Dermis microvascular lymphatic vessel endothelial cell (primary cell): ENCODE measurements at places on chromosomes 3 and 15. TPM values are rescaled to one million over a fixed set of nuclear protein-coding genes. Genes with fewer than 3 reads are reported as not detected.

Gene GOLGA8T
- under 0.01 and 0.13 TPM in 2 replicates for total RNA-seq

Gene HGD
- total RNA-seq: 0.26 TPM in 1 of 2 replicates, not detected in the other

- DNase-seq: no peak
Measured at GRCh38 chr3:22795917-22796316, 407.2 kb upstream of the UBE2E2 start.

DNA sequence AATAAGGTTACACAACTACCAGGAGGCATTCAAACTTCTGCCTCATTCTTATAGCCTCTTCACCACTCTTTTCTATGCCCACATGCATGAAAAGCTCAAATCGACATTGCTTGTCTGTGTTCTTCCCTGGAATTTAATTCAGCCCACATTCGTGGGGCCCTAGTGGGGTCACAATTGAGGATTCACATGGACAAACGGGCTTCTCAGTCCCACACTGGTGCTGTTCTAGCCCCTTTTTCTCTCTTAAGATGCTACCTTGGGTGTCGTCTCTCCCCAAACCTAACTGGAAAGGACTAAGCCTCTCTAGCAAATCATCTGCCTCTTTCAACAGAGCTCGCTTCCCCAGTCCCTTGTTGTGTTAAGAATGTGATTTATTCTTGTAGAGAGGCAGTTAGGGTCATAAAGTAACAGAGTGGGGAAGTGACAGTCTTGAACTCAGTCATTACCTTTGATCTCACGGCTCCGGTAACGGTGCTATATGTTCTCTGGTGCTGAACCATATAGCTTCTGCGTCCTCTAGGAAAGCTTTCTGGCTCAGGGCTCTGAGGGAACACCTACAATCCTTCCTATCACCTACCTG is 4.9 kb downstream of the LPP start:
- no peak for DNase-seq

- DNase-seq: no peak
Measured at GRCh38 chr3:105440113-105440512, 73.4 kb downstream of the ALCAM start.

Gene PRICKLE2
- total RNA-seq: 1.8 and 2.8 TPM in 2 replicates

Gene LRRC3B
- not detected in 2 replicates for total RNA-seq

- DNase-seq: peak; percentile 98
Measured at GRCh38 chr15:60605879-60606307, 127.0 kb upstream of the ICE2 start.

DNA sequence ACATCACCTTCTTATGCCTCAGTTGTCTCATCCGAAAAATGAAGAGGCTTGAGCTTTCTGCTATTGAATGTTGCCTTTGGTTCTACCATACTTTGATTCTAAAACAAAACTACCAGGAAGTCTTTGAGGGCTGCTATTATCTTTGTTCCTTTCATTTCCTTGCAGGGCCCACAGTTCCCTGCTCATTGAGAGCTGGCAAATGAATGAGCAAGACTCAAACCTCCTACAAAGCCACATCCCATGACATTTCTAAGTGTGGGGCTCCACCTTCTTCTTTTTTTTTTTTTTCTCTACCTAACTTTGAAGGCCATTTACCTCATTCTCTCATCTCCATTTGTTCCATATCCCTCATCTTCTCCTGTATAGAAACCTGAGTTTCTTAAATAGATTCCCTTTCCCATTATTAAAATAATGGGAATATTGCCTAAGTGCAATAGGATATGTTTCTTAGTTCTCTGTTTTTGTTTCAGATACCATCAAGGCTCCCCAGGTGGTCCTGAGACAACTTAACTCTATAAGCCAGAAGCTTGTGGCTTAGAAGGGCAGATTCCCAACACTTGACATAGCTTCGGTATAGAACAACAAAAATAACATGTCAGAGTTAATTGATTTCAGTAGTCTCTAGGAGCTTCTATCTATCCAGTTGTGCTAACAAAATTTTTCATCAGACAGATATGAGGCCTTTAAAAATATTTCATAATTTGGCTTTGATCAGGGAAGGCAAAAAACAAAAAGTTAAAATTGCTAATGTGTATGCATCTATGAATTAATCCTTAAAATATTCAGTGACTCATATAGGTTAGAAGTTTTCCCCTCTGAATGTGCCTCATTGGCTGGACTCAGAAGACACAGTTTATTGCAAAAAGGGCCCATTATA is 951.6 kb downstream of the TUSC7 start:
- no peak for DNase-seq

- no peak for DNase-seq
Measured at GRCh38 chr3:182650568-182651128, 142.7 kb upstream of the ATP11B start.

Gene FYCO1
- total RNA-seq: 8.3 and 14.4 TPM in 2 replicates

DNA sequence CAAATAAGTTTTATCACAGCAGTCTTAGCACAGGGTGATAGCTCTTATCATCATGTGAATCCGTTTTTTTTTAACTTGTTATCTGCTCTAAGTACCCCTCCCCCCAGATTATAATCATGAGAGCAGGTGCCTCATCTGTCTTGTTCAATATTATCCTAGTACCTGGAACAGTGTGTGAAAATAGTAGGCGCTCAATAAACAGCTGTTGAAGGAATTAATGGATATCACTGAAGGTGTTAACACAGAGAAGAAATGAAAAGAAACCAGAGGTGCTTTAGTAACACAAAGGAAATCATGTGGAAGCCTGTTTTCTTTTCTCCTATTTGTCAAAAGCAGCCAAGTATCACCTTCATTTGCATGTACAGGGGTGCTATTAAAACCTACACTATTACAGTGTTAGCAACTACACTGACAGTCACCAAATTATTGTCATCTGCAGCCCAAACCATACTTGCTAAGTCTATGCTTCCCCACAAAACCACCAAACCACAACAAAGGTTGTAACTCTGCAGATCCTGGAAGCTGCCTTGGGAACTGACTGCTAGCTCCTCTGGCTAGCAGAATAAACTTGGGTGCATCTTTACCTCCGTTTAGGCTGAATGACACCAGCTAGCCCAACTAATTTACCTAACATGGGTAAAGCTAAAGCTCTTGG is 2.9 kb downstream of the XPC start:
- no peak for DNase-seq

DNA sequence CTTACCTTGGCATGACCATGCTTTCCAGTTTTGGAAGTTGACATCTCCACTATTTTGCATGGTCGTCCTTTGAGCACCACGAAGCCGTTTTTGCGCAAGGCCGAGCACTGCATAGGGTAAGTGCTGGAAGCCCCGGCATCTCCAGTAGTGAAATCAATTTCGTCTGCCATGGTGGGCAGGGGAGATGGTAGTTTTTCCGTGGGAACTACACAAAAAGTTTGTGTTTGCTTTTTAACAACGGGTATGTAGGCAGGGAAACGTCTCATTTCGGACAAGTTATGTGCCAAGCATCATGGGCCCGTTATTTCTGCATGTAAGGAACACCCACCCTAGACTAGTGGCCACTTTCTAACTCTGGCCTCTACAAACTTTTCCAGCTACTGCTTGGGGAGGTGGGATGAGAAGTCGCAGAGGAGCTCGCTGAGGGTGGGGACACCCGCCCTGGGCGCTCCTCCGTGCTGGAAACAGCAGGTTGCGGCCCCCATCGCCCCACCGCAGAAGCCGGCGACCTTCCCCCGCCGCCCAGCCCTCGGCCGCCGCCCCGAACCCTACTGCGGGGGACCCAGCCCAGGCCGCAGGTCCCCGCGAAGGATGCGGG is 701 bp downstream of the EIF5A2 start:
- DNase-seq: no peak

GRCh38 chr3:81048058-81048665 is 713.3 kb downstream of the GBE1 start:
- no peak for DNase-seq

Gene CLDN16
- not detected in 2 replicates for total RNA-seq

DNA sequence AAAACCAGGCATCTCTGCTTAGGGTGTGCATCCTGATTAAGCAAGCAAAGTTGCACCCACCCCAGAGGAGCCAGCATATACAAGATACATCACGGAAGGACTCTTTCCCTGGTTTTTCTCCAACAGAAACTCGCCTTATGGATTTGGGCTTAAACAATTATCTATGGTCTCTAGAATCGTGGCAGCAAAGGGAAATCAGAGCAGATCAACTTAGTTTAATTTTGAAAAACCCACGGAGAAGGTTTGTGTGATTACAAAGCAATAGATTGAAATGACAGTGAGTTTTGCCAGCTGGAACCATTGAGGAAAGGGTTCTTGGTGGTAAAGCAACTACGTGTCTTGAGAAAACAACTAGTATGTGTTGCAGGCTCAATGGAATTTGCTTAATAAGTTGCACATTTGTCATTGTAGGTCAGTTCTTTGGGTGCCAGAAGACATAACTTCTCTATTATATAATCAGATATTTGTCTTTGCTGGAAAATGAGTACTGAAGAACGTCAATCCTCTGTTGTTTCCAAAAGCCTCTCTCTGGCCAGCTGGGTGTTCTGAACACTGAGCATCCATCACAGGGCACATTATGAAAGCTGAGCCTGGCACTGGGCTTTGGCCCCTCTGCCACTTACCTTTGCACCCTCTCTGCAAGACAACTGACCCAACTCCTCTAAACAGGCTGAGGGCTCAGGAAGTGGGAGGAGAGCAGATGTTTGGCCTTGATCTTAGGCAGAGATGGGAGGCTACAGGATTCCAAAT is 75.7 kb upstream of the FBN1 start:
- no peak for DNase-seq

- peak; percentile 18 for DNase-seq
Measured at GRCh38 chr3:186307594-186308221, 54.3 kb downstream of the DGKG start.

GRCh38 chr3:109432833-109433232 is 95.5 kb upstream of the DPPA4 start:
- DNase-seq: no peak

Gene ZNF80
- not detected in 2 replicates for total RNA-seq

- no peak for DNase-seq
Measured at GRCh38 chr3:86378829-86379228, 612.1 kb downstream of the VGLL3 start.

DNA sequence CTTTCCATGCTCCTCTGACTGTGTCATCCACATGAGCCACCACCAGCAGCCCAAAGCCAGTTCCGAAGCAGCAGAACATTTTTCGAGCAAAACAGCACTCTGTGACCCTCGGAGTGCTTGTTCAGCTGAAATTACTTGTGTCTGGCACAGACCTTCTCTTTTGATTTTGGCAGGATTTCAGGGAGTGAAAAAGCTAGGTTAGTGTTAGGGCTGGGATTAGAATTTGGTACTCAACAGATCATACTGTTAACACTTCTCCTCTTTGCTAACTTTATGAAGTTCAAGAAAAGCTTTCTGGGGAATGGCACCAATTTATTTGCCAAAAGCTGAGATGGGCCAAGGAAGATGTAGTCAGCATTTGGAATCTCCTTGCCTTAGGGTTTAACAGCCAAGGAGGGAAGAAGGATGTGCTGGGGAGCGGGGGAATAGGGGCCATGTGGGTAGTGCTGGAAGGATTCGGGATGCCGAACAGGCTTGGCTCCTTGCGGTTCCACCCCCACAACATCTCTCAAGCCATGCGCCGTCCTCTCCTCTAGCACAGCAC is 55.1 kb upstream of the TRA2B start:
- peak; percentile 15 for DNase-seq

- DNase-seq: no peak
Measured at GRCh38 chr3:110184536-110184935, 847.2 kb upstream of the DPPA4 start.

GRCh38 chr3:136995652-136996051 is 37.9 kb downstream of the IL20RB start:
- no peak for DNase-seq

DNA sequence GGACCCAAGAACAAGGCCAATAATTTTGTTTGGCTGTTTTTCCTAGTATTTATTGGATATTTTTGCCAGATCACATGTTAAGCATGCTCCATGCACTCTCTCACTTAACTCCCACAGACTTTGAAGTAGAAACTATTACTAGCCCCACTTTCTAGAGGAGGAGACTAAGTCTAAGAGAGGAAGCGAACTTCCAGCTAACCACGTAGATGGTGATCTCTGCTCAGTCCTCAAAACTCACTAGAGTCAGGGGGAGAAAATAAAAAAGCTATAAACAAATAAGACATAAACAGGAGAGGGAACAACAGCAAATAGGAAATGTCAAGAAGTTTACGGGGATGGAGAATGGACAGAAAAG is 481.0 kb upstream of the PROK2 start:
- no peak for DNase-seq

- peak; percentile 70 for DNase-seq
Measured at GRCh38 chr15:99343881-99344551, 92.7 kb downstream of the LRRC28 start.
